AG09309 (cell line): ENCODE measurements at places on chromosomes 12 and 14.

DNA sequence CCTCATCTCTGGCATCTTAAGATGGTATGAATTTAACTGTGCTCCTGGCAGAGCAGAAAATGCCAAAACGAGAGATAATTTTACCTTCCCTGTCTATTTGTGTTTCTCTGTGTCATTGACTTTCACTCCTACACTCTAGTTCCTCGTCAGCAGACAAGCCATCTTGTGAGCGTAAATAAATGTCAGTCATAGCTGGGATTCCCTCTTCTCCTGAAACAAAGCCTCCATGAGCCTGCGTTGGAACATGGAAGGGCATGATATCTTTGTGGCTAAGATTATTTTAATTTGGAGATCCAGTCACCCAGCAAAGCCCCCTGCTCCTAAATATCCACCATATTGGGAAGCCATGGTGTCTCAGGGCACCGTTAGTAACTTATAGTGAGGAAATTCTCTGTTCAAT is 37.8 kb upstream of the TUNAR start:
- DNase-seq, result no peak

DNA sequence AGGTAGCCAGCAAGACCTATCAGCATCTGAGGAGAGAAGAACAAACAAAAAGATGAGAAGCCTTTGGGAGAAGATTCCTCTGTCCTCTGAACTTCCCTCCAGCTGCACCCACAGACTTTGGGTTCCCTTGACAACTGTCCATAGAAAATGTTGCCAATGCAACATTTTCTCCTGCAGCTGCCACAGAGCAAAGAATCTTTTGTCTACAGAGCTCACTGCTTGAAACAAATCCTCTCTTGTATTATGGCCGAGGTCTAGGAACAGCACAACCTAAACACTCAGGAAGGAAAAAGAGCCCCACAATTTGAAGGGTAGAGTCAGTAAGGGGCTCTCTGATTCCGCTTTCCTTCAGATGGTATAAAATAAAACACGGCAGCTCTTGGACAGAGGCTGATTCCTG is 14.3 kb downstream of the POMT2 start:
- no peak for DNase-seq

GRCh38 chr14:37428954-37429353 is 166.1 kb downstream of the FOXA1 start:
- no peak for DNase-seq

- DNase-seq, result peak; percentile 18
Observed at GRCh38 chr12:9049520-9050133, 60.3 kb downstream of the KLRG1 start.

DNA sequence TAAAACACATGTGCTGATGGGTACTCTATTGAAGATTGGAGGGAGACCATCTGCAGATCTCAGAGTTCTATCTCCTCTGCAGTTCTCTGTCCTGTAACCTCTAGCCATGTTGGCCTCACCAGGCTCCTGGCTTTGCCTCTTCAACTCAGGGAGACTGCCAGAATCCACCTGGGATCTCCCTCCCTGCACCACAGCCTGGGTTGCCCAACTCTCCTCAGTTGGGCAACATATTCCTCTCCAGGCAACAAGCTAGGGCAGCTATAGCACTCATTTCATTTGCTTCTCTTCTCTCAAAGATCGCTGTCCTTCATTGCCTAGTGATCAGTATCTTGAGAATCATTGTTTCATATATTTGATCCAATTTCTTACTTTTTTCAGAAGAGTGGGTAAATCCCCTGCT is 28.8 kb downstream of the CKAP4 start:
- DNase-seq, result no peak

GRCh38 chr14:102893452-102893851 is 29.0 kb upstream of the AMN start:
- DNase-seq, result peak; percentile 73

DNA sequence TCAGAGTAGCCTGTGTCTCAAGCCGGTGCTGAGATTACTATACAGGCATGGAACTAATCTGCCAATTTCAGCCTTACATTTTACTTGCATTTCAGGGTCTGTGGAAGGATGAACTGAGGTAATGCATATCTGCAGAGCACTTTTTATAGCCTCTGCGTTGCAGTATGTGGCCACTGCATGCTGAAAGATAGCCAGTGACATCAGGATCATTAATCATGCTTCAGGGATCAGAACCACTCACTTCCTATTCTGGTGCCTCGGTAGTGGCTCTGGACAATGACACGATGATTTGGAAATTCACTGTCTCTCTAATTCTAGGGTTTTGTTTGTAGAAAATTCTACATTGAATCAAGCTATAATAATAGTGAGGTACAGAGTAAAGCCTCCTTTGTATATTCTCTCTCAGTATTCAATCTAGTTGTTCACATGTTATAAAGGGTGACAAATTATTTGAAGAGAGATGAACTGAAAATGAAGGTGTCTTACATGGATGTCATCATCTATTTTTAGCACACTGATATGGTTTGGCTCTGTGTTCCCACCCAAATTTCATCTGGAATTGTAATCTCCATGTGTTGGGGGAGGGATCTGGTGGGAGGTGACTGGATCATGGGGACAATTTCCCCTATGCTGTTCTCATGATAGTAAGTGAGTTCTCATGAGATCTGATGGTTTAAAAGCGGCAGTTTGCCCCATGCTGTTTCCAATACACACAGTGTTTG is 554.3 kb upstream of the MIS18BP1 start:
- no peak for DNase-seq

DNA sequence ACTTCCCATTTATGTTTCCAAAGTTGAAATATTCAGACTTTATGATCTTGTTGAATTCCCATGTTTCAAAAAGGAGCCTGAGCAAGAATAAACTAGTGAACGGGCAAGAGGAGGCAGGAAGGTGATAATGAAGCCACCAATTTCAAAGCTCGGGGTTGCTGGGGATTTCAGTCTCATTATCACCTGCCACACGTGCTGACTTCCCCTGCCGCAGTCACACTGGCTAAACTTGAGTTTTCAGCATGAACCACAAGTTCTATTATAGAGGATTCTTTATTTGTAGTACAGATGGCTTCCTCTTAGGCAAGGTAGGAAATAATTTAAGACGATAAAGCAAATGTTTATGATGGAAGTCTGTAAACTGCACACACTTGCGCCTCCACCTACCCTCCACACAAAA is 18.1 kb upstream of the DIABLO start:
- DNase-seq, result no peak

GRCh38 chr14:80213602-80214001 is 2.3 kb upstream of the DIO2 start:
- peak; percentile 67 for DNase-seq

DNA sequence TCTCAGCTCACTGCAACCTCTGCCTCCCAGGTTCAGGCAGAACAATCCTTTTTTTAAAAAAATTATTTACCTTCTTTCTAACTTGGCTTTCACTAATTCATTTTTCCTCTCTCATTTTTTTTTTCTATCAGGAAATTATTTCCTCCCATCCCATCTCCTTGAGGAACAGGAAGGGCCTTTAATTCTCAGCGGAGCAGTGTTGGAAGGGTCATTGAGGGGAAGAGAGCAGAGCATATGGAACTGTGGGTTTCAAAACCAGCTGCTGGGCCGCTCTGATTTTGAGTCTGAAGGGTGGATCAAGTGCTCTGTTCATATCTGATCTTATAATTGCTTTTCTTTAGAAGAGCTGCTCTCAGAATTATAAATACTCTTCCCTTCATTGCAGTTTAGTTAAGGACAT is 29.0 kb downstream of the NUBPL start:
- DNase-seq, result no peak

- DNase-seq, result no peak
Observed at GRCh38 chr12:84492351-84492883, 420.2 kb downstream of the SLC6A15 start.

GRCh38 chr12:40103043-40103442 is 2.8 kb downstream of the SLC2A13 start:
- DNase-seq, result no peak

DNA sequence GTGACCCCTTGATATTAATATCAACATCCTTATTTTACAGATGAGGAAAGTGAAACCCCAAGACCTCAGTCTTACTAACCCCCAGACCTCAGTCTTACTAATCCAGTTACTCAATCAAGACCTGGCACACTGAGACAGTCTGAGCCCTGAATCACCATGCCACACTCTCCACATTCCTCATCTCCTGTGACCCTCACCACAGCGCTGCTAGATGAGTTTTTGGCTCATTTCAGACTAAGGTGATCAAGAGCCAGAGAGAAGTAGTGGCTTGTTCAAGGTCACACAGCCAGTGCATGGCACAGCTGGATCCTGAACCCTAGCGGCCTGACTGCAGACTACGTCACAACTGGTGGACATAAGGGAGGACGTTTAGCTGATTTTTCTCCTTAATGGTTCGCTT is 579.2 kb downstream of the BCL11B start:
- DNase-seq, result no peak

- no peak for DNase-seq
Observed at GRCh38 chr12:130068741-130069140, 93.5 kb upstream of the FZD10 start.

- DNase-seq, result no peak
Observed at GRCh38 chr12:30610718-30611117, 85.0 kb downstream of the IPO8 start.

- no peak for DNase-seq
Observed at GRCh38 chr14:75752086-75752485, 91.0 kb downstream of the TTLL5 start.

GRCh38 chr14:102665621-102666020 is 73.2 kb downstream of the RCOR1 start:
- no peak for DNase-seq

DNA sequence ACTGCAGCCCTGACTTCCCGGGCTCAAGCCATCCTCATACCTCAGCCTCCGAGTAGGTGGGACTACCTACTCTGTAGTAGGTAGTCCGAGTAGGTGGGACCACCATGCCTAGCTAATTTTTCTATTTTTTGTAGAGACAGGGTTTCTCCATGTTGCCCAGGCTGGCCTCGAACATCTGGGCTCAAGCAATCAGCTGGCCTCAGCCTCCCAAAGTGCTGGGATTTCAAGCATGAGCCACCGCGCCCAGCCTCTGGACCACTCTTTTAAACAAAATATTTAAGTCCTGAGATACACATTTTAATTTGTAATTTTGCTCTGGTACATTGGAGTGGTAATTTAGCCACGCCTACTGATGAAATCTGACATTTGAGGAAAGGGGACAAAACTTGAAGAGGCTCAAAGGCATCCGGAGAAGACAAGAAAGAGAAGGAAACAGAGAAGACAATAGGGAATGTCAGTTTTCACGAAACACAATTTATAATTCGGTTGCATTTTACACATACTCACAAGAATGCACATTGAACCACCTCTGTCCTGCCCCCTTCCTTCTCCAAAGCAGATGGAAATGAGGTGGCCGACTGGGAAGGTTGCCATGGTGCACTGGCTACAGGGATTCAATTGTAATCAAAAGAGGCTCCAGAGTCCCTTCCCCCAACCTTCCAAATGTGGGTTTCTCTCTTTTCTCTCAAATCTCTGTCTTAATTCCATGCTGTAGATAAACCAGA is 9.7 kb upstream of the TUBA1A start:
- DNase-seq, result peak; percentile 53

DNA sequence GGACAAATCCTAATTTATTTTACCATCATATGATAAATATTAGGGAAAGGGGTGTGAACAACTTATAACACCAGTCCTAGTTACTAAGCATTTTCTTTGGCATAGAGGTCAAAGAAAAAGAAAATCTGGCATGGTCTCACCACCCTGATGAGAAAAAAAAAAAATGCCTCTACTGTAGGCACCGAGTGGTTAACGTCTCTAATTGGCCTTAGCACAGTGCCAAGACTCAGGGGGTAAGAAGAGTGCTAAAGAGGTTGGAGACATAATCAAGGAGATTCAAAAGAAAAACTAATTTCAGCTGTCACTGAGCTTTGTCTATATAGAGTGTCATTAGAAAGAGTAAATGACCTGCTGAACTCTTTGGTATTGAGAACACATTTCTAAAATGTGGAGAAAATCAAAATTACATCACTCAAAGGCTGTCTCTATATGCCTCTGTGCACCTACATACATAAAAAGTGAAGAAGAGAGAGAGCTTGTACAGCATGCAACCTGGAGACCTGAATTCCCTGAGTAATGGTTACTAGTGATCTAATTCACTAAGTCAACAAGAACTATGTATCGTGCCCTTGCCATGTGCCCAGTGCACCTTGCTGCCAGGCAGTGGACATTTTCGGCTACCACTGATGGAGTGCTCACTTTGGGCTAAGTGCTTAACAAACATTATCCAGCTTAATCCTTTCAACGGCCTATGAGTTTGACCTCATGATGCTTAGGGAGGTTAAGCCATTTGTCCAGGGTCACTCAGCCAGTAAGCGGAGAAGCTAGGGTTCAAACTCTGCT is 113.8 kb upstream of the G2E3 start:
- DNase-seq, result no peak

DNA sequence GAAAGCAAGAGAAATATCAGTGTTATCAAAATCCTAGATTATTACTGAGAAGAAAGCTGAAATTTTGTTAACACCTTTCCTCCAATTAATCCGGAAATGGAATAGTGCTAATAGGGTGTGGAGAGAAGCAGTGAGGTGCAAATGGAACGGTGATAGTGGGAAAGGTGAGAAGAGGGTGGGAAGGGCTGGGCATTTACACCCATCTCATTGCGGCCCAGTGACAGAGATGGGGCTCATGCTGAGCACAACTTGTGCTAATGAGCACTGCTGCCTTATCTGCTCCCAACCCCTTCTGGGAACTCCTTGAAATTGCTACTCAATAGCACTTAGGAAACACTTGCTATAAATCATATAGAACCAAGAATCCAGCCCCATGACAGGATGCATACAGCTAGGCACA is 94.4 kb downstream of the PTPRR start:
- DNase-seq, result no peak

DNA sequence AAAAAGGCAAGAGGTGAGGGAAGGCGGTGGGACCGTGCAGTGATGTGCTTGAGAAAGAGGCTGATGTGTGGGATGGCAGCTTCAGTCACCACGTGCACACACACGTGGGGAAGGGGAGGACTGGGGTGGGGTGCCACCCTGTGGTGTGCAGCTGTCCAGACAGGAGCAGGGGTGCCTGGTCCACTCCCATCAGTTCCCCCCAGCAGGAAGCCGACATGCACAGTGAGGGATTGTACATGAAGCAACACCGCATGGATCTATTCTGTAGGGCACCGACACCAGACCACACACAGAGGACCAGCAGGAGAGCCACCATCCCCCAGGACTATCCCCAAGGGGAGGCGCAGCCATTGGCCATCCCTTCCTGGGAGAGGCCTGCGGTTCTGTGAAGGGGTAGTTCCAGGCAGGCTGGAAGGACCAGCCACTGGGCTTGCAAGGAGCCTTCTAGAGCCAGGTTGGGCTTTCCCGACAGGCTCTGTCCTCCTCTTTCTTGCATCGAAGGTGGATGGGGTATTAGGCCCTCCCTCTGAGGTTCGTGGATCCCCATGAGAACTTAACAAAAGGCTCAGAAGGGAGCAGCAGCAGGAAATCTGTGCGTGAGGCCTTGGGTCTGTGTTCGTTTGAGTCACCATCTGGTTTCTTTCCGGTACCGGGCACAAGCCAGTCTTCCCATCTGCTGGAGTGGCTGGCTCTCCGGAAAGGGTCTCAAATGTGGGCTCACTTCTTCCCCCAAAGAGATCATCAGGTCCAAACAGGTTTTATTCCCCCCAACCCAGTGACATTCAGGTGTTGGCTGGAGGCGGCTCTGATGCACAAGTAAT is 59.8 kb downstream of the PLEKHG3 start:
- DNase-seq, result peak; percentile 17

GRCh38 chr14:66043921-66044320 is 442.2 kb upstream of the CCDC196 start:
- peak; percentile 7 for DNase-seq
